HepG2 (cell line): ENCODE measurements at places on chromosomes 7 and 10.

GRCh38 chr10:29501692-29502091, 133.1 kb downstream of the SVIL start:
- no peak for DNase-seq

DNA sequence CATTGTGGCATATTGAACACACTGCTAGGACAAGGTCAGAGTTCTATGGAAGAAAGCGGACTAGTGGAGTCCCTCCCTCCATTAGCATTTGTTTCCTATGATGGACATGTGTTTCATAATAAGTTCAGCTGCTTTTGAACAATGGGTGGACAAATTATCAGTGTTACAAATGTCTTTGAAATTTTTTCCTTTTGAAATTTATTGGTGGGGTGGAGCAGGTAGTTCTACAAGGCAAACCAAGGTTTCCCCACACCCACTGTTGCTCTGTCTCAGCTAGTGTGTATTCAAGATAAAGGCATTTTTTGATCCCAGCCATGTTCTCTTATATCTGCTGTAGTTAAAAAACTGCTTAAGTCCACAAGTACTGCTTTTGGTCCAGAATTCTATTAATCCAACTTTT, 79.9 kb downstream of the MALSU1 start:
- peak; percentile 33 for DNase-seq

DNA sequence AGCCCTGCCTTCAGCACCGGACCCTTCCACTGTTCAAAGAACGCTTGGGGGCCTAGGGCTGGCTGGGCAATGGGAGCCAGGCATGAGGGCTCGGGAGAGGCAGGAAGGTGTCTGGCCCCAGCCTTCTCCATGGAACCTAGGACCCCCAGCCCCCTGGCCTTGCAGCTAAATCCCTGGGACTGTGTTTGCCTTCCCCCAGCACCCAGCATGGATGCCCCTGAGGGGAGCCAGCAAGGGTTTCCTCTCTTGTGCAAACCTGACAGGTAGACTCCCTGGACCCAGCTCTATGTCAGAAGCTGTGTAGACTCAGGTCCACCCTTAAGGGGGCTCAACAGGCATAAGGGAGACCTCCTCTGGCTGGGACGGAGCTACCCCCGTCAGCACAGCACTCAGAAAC, 288.0 kb downstream of the GRID1 start:
- DNase-seq: no peak

- no peak for DNase-seq
Measured at GRCh38 chr10:120177330-120177729, 279.7 kb upstream of the PLPP4 start.

- no peak for DNase-seq
Measured at GRCh38 chr7:44043902-44044301, 600 bp upstream of the DBNL start.

DNA sequence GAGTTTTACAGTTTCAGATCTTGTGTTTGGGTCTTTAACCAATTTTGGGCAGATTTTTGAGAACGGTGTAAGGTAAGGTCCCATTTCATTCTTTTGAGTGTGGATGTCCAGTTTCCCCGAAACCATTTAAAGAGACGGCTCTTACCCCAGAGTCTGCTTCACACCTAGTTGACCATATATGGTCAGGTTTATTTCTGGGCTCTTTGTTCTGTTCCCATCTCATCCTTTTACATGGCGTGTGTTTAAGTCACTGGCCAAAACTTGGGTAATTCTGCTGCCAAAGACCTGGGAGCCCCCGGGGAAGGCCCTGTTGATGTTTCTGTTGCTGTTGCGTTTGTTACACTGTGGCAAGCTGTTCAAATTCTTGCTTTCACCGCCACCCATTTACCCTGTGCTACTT, 120.1 kb downstream of the PTPRN2 start:
- no peak for DNase-seq

DNA sequence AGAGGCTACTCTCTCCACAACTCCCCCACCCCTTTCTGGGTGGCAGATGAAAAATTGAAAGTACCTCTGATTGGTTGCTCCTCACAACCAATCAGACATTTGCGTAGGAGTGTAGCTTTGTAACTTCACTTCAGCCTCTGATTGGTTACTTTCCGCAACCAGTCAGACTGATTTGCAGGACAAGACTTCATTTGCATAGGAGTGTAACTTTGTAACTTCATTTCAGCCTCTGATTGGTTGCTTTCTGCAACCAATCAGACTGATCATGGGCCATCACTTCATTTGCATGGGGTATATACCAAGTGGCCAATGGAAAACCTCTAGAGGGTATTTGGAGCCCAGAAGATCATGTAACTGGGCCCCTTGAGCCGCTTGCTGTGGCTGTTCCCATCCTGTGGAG, 25.6 kb downstream of the CDNF start:
- peak; percentile 74 for DNase-seq

DNA sequence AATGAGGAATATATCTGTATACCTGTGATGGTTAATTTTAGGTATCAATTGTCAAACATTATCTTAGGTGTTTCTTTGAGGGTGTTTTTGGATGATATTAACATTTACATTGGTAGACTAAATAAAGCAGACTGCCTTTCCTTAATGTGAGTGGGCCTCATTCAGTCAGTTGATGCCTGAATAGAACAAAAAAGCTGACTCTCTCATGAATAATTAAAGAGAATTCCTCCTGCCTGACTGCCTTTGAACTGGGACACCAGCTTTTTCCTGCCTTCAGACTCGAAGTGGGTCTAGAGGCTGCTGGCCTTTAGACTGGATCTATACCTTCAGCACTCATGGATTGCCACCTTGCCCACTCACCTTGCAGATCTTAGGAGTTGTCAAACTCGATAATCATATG, 117.9 kb upstream of the TMEM168 start:
- DNase-seq: no peak

DNA sequence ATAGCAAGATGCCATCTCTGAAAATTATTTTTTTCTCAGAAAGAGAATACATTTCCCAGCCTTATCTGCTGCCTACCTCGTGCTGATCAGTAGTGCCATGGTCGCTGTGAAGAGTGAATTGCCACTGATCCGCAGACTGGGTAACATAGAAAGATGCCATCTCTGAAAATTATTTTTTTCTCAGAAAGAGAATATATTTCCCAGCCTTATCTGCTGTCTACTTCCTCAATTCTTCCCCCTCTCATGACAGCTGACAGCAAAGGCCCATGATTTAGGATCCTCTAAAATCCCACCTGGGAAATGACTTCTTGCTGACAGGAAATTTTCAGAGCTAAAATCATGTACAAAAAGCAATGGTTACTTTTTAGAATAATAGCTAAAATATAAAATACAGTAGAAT, 92.5 kb upstream of the AHR start:
- no peak for DNase-seq

GRCh38 chr7:31236868-31237267, 103.7 kb downstream of the NEUROD6 start:
- DNase-seq: no peak

- DNase-seq: no peak
Measured at GRCh38 chr10:290026-290725, 154.9 kb downstream of the ZMYND11 start.

- no peak for DNase-seq
Measured at GRCh38 chr10:107103174-107104025, 61.1 kb downstream of the SORCS1 start.

DNA sequence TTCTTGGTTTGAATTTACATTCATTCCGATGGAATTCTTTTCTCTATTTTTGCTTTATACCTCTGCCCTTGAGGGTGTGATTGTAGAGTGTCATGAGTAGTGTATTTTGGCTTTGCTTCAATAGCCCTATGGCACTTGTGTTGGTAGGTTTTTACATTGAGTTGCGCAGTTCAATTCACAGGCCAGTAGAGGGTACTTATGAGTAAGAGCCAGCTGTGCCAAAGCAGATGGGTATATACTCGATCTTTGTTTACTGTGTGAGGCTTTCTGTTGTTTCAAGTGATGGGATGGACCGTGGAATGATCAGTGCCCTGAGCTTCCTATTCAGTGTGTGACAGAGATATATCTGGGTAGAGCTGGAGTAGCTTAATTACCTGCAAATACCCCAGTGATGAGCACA, 4.3 kb upstream of the AKR1C3 start:
- peak; percentile 43 for DNase-seq

- no peak for DNase-seq
Measured at GRCh38 chr7:151081170-151082101, 827 bp upstream of the FASTK start.

- peak; percentile 28 for DNase-seq
Measured at GRCh38 chr10:104642658-104643302, 1.7 kb downstream of the SORCS3 start.

GRCh38 chr10:9792181-9792580, 1225.5 kb upstream of the CELF2 start:
- no peak for DNase-seq

DNA sequence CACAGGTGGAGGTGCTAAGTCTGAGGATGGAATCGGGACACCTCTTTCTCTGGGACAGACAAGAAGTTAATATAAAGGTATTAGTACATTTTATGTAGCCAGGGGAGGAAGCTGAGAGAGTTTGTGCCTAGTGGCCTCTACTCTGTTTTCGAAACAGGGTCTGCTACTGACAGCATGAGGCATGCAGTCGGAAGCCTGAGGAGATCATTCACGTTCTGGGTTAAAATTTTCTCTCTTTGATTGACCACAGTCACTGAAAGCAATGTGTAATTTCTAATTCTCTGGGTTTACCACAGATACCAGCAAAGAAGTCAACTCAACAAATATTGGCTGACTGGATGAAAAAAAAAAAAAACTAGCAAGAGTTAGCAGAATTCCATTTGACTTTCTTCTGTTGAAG, 53.3 kb upstream of the KCTD7 start:
- no peak for DNase-seq

DNA sequence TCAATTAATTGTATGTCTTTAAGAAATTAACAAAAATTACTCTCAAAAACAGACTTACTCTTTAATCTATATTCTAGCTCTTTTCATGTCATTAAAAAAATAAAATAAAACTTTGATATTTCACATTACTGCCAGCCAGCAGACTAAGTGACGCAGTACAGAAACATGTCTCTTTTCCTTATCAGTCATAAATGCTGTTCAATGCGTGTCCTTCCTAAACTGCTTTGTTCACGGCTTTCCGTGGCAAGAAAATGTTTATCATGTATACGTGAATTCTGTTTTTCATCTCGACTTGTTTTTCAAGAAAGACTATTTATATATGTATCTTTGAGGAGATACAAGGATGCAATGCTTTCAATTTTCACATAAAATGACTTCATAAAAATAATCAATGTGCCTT, 182.4 kb downstream of the DOCK4 start:
- DNase-seq: no peak

- no peak for DNase-seq
Measured at GRCh38 chr10:35728341-35728740, 86.2 kb upstream of the FZD8 start.

GRCh38 chr10:69660296-69660695, 30.2 kb downstream of the FAM241B start:
- DNase-seq: no peak

- DNase-seq: no peak
Measured at GRCh38 chr10:86371116-86371515, 4.5 kb upstream of the GRID1 start.

- DNase-seq: no peak
Measured at GRCh38 chr7:37820708-37821468, 27.5 kb upstream of the NME8 start.

DNA sequence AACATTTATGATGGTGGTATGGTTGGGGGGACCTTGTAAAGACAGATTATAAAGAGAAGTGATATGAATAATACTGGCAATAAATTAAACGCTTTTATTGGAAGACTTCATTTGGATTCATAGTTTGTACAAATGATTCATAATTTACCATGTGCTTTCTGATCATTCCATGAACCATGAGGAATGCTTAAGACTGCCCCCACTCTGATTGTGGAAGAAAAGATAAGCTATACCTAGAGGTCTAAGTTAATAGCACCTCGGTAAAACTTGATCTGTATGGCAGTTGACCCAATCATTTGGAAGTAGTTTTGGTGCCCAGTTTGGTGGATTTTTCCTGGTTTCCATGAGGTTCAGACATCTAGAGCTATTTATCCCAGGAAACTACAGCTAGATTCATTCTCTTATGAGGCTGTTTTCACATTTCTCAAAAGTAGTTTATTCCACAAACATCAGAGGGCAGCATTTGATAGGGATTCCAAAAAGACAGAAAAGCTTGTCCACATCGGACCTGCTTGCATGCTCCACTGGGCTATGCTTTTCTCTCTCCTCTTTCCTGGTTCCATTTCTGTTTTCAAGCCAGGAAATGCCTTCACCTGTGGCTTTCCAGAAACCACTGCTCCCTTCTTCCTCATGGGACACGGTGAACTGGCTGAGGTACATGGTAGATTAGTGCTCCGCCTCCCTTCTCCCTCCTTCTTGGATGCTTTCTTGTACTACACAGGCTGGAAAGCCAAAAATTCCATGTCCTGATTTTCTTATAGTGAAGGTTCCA, 29.2 kb downstream of the TFAM start:
- peak; percentile 68 for DNase-seq

GRCh38 chr10:9957351-9957750, 1060.3 kb upstream of the CELF2 start:
- no peak for DNase-seq

DNA sequence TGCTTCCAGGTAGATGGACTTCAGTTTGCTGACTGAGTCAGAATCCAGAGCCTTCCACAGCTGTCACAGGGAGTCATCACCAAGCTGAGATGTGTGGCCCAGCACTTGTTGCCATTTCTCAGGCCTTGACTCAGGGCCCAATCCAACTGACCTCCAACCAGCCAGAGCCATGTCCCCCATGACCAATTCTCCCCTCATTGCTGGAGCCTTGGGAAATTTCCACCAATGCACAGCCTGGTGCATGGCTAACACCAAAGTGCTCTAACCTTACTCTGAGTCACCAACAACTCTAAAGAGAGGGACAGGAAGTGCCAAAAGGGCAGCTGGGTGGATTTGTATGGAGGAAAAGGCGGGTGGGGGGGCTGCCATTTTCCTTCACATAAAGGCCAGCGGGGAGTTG, 13.4 kb upstream of the GLI3 start:
- DNase-seq: no peak

DNA sequence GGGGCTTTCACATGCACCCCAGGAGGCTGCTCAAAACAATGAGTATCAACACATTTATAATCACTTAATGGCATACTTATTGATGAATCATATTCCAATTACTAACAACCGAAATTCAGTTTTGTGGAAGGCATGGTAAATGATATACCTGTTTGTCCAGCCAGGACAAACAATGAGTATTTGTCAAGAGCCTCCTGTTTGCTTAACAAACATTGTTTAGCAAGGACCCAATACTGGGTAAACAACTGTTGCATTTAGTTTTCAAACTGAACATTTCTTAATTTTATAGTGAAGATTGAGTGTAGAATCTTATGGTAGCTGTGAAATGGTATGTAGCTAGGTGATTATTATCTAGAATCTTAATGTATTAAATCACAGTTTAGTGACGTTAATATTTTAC, 473.7 kb downstream of the ATRNL1 start:
- DNase-seq: peak; percentile 11

GRCh38 chr7:45978010-45978681, 57.1 kb upstream of the IGFBP3 start:
- peak; percentile 78 for DNase-seq
